ENCODE measurements at places on chromosomes 7 and 10. TPM values are rescaled to one million over a fixed set of nuclear protein-coding genes. Genes with fewer than 3 reads are reported as not detected.

- no peak overlapping the region for H3K27ac ChIP-seq
- H3K36me3 ChIP-seq, result no peaks in the 10 kb centered on the region
- H3K27me3 ChIP-seq, result peaks cover 6% of the 10 kb centered on the region
- DNase-seq, result no peak
- no peaks in the 10 kb centered on the region for H3K4me1 ChIP-seq
Measured at GRCh38 chr7:134599371-134599770, 47.3 kb upstream of the BPGM start.

- H3K27me3 ChIP-seq, result no peaks in the 10 kb centered on the region
- no peak for DNase-seq
- no peaks in the 10 kb centered on the region for H3K36me3 ChIP-seq
- no peak overlapping the region for H3K27ac ChIP-seq
Measured at GRCh38 chr7:28580665-28581064, 168.3 kb downstream of the CREB5 start.

Gene CDK14
- 0.22 TPM for polyA plus RNA-seq

DNA sequence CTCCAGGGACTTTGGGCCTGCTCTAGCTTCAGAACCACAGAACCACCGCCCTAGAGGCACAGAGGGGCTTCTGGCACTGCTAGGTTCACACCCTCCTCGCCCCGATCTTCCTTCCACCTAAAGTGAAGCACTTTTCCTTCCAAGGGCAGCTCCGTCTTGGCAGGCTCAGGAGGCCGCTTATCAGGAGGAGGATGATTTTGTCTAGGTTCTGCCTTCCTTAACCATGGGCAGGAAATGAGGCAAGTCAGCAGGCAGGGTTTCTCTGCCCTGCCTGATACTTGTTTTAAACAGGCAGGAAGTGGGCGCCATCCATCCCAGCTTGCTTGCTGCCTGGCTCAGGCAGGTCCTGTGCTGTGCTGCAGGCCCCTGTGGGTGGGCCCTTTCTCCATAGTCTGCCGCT is 8.3 kb upstream of the ATP6V0E2 start:
- H3K4me3 ChIP-seq, result no peak overlapping the region
- H3K36me3 ChIP-seq, result peaks cover 8% of the 10 kb centered on the region
- peak overlapping the region; percentile 72 for H3K27ac ChIP-seq
- H3K27me3 ChIP-seq, result peaks cover 2% of the 10 kb centered on the region

DNA sequence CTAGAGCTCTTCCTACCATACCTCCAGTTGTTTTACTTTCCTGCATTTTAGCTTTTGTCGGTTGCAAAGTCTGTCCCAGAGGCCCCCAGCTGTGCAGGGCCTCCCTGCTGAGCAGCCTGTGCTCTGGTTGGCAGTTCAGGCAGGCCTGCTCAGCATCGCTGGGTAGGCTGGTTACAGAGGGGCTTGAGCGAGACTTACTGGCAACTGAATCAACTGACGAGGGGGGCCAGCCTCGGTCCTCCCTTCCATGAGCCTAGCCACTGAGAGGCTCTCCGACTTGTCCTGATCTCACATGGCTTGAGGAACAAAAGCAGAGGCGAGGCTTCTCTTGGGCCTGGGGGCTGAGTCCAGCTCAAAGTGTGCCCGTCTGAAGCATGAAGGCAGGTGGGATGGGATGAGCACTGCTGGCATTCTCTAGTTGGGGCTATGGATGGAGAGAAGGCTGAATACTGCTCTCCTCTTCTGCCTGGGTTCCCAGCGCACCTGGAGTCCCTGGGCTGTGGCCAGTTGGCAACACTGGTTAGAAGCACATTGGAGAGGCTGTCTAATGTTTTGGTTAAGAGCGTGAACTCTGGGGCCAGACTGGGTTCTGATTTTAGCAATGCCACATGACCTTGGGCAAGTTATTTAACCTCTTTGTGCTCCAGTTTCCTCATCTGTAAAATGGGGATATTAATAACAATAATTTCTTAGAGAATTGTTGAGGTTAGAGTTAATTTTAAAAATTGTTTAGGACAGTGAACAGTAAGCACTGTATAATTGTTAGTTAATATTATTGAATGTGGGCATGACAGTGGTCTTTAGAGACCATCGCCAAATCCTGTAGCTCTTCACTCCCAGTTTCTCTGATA is 6.9 kb upstream of the SFRP5 start:
- H3K27me3 ChIP-seq, result no peaks in the 10 kb centered on the region
- H3K4me1 ChIP-seq, result no peaks in the 10 kb centered on the region
- no peak overlapping the region for H3K4me3 ChIP-seq
- H3K27ac ChIP-seq, result no peak overlapping the region
- no peak for DNase-seq

DNA sequence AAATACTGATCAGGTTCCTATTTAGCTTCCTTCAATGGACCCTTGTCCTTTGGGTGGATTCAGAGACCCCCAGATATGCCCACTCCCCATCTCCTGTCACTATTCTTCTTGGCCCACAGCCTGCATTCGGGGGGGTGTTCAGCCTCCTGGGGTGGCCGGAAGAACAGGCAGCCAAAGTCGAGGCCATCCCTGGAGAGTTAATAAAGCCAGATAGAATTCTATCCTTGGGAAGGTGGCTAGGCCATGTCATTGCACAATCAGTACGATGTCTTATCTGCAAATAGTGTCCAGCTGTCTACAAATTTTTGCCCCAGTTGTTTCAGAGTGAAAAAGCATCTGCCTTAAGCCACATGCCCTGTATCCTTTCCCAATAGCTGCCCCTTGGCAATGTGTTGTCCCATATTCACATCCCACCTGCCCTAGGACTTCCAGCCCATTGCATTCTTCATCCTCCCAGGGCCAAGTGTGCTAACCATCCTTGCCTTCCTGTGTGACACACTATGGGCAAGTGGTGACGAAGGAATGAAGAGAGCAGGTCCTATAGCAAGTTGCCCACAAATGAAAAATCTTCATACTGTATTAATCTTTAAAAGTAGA is 9.9 kb upstream of the FAM107B start:
- DNase-seq, result no peak
- H3K4me3 ChIP-seq, result no peak overlapping the region
- no peak overlapping the region for H3K27ac ChIP-seq
- no peaks in the 10 kb centered on the region for H3K27me3 ChIP-seq
- peaks cover 4% of the 10 kb centered on the region for H3K4me1 ChIP-seq

DNA sequence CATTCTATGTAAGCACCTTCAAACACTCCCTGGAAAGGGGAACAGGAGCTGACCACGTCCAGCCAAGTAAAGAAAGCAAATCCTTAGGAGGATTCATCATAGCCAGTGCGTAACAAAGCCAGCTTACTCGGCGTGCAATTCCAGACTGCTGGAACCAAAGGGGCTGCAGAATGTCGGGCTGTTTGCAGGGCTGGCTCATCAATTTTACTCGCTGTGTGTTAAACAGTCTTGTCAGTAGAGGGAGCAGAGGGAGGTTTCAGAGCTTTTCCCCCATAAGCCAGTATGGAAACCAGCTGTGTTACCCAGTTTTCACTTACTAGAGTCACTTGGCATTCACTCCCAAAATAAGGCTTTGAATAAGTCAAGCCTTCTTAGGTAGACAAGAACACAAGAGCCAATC is 127.1 kb downstream of the KMT2E start:
- H3K27ac ChIP-seq, result no peak overlapping the region
- H3K36me3 ChIP-seq, result peaks cover 5% of the 10 kb centered on the region
- no peaks in the 10 kb centered on the region for H3K27me3 ChIP-seq
- DNase-seq, result no peak
- H3K4me1 ChIP-seq, result peaks cover 15% of the 10 kb centered on the region

- no peak for DNase-seq
- H3K27me3 ChIP-seq, result peaks cover 5% of the 10 kb centered on the region
- no peak overlapping the region for H3K4me3 ChIP-seq
- no peaks in the 10 kb centered on the region for H3K36me3 ChIP-seq
Measured at GRCh38 chr7:41886901-41887311, 184.0 kb upstream of the INHBA start.

DNA sequence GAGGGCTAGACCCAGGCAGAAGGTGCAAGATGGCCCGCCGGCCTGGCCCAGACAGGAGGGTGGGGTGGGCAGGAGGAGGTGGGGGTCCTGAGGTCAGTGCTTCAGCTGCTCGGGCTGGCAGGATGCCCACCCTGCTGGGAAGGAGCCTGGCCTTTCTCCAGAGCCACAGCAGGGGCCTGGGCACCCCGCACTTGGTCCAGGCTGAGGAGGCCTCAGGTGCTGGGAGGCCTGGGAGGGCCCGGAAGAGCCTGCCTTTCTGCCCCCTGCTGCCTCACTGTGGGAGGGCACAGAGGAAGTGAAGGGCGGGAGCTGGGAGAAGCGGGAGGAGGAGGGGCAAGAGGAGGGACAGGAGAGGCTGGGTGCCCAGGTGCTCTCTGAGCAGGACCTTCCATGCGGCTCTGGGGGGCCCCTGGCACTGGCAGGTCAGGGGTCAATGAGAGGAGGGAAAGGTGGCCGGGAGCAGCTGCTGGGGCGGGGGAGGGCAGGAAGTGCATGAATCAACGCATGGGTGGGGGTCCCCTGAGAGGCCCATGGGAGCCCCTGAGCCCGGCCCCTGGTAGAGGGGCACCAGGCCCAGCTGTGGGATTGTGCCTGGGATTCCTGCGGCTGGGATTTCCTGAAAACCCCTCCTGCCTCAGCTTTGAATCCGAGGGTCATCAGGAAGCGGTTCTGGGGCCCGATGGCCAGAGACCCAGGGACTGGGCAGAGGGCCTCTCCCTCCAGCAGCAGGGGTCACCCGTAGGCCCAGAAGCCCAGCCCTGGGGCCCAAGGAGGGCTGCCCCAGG is 49.9 kb downstream of the PWWP2B start:
- H3K27me3 ChIP-seq, result peaks cover 7% of the 10 kb centered on the region
- DNase-seq, result peak; percentile 65
- H3K4me1 ChIP-seq, result peaks cover 32% of the 10 kb centered on the region
- H3K36me3 ChIP-seq, result no peaks in the 10 kb centered on the region
- peak overlapping the region; percentile 68 for H3K4me3 ChIP-seq
